ENCODE measurements at places on chromosomes 11 and 22.

DNA sequence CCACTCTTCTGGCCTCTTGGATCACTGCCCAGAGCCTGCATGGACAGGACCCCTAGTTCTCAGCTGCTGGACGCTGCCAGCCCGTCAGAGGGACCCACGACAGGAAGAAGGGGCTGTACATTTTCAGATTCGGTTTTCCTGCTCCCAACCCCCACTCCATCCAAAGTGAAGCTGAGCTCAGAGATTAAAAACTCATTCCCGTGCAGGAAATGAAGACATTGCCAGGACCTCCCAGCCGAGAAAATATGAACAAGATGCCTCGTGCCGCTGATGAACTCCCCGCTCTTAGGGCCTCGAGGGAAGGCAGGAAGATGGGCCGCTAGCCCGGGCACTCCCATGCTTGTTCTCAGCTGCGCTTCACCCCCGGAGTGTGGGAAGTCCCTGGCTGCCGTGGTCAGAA lies 36.1 kb downstream of the RPUSD4 start:
- no peak for DNase-seq

DNA sequence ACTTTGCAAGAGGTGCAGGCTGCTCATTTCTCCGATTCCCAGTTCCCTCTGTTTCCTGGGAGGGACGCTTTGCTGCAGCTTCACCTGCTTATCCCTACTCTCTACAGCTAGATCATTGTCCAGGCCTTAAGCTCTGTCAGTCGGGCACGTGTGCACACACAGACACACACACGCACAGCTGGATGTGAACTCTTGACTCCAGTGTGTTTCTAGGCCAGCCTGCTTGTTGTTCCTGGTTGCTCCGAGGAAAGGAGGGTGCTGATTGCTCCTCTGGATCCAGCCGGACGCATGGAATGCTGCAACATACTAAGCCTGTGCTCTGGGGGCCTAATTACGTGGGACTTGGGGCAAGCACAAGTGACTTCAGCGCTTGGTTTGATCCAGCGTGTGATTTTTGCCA lies 19.7 kb downstream of the ZNRF3 start:
- no peak for DNase-seq

GRCh38 chr11:33617672-33618350 lies 82.8 kb downstream of the C11orf91 start:
- DNase-seq = no peak

DNA sequence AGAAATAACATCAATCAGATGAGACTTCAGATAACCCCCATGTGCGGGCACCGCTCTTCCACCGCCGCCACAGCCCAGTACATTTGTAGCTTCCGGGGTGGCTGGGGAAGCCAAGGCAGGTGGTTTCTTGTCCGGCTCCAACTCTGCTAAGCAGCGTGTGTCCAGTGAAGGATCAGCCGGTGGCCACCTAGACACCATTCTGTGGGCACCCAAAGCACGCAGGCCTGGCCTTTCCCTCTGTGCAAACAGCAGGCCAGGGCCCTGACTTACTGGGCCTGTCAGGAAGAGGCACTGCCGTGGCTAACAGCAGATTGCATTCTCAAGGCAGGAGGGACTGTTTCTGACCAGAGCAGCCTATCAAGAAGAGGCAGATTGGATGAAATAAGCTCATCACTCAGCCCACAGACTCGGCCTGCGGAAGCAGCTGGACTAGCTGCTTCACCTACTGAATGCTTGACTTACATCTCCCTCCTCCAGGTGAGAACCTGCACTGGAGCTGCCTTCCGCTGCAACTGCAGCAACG lies 74.8 kb downstream of the ETS1 start:
- no peak for DNase-seq

- no peak for DNase-seq
Measured at GRCh38 chr22:30858976-30859713, 109.4 kb downstream of the MORC2 start.

DNA sequence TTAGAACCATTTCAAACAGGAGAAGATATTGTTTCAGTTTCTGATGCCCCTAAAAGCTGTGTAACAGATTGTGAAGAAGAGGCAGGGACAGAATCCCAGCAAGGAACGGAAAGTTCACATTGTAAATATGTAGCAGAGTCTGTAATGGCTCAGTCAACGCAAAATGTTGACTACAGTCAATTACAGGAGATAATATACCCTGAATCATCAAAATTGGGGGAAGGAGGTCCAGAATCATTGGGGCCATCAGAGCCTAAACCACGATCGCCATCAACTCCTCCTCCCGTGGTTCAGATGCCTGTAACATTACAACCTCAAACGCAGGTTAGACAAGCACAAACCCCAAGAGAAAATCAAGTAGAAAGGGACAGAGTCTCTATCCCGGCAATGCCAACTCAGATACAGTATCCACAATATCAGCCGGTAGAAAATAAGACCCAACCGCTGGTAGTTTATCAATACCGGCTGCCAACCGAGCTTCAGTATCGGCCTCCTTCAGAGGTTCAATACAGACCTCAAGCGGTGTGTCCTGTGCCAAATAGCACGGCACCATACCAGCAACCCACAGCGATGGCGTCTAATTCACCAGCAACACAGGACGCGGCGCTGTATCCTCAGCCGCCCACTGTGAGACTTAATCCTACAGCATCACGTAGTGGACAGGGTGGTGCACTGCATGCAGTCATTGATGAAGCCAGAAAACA lies 40.8 kb downstream of the IGLL1 start:
- no peak for DNase-seq

DNA sequence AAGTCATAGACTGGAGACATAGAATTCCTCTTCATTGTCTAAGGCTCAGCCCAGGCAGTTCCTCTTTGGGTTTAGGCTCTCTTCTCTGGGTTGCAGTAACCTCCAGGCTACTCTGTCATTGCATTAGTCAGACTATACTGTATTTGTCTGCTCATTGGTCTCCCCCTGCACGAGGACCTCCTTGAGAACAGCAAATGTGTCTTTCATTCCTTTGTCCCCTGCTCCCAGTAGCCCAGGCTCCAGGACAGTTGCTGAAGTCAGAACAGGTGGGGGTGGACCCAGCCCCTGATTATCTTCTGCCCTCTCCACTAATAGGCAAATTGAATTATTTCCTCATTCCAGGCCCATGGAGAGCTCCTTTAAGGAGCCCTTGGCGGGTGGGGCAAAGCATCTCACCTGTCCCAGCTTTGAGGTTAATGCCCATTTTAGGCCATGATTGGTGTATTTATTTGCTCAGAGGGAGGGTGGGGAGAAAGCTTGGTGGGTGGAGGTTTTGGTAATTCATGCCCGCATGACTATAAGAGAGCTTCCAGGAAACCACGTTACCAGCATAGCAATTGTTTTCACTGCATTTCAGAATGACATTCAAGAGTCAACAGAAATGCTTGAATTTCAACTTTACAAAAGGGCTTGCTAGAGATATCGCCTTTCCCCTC lies 40.9 kb downstream of the NAV2 start:
- DNase-seq = no peak

DNA sequence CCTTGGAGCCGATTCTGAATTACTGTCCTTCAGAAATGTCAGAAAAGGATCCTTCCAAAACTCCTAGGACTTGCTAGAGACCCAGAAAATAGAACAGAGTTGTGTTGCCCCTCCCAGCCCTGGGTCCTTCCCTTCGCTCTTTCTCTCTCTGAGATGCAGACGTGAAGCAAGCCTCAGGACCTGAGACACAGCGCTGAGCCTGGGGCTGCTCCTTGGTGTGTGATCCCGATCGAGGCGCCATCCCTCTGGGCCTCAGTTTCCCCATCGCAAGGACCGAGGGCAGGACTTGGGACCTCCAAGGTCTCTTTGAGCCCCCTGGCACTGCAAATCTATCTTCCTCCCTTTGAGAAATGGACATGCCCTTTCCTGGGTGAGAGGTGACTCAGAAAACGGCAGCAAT lies 533.5 kb downstream of the TBC1D22A start:
- no peak for DNase-seq

- DNase-seq = no peak
Measured at GRCh38 chr11:126834149-126834548, 166.4 kb downstream of the KIRREL3 start.

- no peak for DNase-seq
Measured at GRCh38 chr11:67409261-67409666, 5.4 kb downstream of the TBC1D10C start.

DNA sequence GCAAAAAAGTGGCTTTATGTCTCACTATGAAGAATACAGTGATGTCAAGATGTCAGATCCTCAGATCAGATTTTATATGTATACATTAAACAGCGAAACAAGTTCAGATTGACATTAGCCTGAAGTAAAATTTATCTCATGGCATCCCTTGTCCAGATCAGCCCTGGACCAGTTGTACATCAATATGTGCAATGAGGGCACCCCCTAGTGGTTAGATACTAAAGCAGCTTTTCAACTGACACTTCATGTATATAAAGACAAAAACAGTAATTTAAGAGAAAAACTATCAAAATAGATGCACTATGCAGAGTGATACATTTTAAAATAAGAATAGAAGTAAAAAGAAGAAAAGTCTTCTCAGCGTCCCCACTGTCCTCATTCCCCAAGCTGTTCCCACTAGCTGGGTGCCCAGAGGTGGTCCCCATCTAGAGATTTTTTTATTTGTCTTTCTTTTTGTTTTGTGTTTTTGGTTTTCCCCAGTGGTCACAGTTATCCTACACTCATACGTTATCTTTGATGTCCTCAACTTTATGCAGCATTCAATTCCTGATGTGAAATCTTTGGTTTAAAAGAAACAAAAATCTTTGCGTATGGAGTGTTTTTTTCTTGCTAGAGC lies 2193.4 kb upstream of the RAG2 start:
- DNase-seq = peak; percentile 36

- no peak for DNase-seq
Measured at GRCh38 chr11:104122011-104122635, 41.8 kb downstream of the PDGFD start.

- DNase-seq = no peak
Measured at GRCh38 chr22:31530823-31531195, 34.5 kb downstream of the SFI1 start.

DNA sequence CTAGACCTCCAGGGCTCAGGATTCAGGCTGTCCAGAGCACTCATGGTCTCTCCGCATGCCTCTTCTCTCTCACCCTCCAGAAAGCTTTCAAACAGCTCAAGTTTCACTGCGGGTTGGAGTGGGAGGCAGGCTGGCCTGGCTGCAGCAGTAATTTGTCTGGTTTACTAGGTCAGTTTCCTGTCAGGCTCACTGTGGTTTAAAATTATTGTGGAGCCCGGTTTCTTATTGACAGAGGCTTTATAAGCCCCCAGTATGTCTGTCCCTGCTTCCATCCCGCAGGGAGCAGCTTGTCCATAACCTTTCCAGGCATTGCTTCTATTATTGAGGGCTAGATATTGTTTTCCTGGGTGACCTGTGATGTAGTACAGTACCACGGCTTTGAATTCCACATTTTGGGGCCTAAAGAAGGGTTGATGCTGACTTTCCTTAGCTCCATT lies 235.3 kb upstream of the SORL1-AS1 start:
- no peak for DNase-seq

GRCh38 chr11:34519595-34520235 lies 6.1 kb upstream of the ELF5 start:
- DNase-seq = no peak

- no peak for DNase-seq
Measured at GRCh38 chr22:38758276-38758945, 2.6 kb upstream of the SUN2 start.
